ENCODE measurements at places on chromosomes 11 and 22.
A peak's percentile ranks its signal among the peaks of the same experiment; 100 is the strongest.

GRCh38 chr11:76598426-76598839, 72.1 kb downstream of the LRRC32 start:
- no peak for DNase-seq

GRCh38 chr11:70931430-70931829, 320.9 kb downstream of the SHANK2 start:
- DNase-seq = no peak

DNA sequence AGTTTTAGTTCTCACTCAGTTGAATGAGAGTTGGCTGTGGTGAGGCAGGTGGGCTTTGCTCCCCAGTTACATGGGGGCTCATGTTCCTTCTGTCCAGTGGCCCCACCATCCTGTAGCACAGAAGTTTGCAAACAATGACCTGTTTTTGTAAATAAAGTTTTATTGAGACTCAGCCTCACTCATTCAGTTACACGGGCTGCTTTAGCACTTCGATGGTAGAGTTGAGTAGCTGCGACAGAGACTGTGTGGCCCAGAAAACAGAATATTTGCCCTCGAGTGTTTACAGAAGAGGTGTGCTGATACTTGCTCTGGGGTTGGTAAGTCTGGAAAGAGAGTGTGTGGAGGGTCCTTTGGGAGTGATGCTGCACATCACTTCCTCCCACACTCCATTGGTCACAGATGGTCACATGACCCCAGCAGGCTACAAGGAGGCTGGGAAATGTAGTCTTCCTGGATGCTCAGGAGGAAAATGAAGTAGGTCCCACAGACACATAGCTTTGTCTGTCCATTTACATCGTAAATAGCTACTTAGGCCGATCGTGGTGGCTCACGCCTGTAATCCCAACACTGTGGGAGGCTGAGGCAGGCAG, 34.6 kb downstream of the IFT27 start:
- DNase-seq = peak; percentile 1

DNA sequence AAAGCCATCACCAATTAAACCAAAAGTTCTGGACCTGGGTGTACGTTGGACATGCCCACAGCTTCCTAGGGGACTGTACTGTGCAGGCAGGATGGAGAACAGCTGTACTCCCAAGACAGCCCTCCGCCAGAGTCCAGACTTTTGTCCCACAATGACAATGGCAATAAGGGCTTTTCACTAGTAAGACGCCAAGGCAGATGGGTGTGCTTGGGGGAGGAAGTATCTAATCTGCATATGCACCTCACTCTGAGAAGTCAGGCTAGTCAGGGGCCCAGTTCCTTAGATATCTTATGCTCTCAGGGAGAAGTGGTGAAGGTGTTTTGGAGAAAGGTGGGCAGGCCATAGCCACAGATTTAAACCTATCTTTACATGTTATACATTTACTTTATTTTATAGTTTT, 85.1 kb upstream of the USP47 start:
- DNase-seq = no peak

GRCh38 chr11:64449381-64450167, 90.6 kb downstream of the RPS6KA4 start:
- no peak for DNase-seq

All from NCI-H2081 treated with DMSO at 0.1 percent for 48 hours (cell line).